ENCODE measurements at places on chromosomes 12 and 14.

- DNase-seq, result no peak
Observed at GRCh38 chr14:76123426-76124225, 28.1 kb upstream of the GPATCH2L start.

GRCh38 chr12:66387117-66387516 lies 84.8 kb downstream of the HELB start:
- DNase-seq, result no peak

DNA sequence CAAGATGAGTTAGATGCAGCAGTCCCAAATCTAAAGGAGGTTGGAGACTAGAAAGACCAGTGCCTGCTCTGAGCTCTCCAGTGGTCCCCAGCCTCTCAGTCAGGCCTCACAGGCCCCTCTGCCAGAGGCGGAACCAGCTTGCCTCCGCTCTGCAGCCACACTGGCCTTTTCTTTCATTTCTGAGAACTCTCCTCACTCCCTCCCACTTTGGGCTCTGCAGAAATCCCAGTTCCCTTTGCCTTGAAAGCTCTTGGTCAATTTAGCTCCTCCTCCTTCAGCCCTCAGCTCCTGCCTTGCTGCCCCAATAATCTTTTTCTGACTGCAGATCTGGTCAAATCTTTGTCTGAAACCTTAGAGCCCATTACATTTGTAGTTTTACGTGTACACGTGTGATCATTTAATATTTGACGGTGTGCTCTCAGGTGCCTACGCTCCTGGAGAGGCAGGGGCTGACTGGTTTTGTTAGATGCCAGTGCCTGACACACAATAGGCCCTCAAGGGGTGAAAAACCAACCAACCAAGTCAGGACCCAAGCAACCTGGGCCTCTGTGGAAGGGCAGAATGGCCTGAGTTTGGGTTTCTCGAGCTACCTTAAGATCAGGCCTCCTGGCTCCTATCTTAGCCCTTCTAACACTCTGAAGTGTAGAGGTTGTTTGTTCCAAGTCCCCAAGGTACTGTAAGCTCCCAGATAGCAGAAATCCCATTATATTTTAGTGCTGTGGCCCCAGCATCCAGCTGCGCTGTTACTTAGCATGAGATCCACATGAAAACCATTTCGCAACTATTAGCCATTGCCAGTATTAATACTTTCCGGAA lies 1.1 kb upstream of the NUDT4 start:
- DNase-seq, result no peak

DNA sequence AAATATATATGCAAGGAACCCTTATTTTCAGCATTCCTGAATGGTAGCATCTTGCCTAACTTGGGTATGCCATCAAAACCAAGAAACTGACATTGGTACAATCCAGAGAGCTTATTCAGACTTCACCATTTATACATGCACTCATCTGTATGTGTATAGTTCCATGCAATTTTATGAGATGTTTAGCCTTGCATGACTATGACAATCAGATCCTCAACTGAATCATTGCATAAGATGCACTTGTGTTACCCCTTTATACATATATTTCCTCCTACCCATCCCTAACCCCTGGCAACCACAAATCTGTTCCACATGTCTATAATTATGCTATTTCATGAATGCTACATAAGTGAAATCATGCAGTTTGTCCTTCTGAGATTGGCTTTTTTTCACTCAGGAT lies 37.0 kb upstream of the PPFIBP1 start:
- DNase-seq, result no peak

GRCh38 chr12:80219345-80219744 lies 120.0 kb downstream of the OTOGL start:
- DNase-seq, result no peak

- DNase-seq, result peak; percentile 15
Observed at GRCh38 chr12:67449591-67450052, 180.5 kb downstream of the CAND1 start.

- DNase-seq, result no peak
Observed at GRCh38 chr14:87052646-87053225, 940.2 kb downstream of the GALC start.

GRCh38 chr12:62879691-62880090 lies 55.3 kb downstream of the PPM1H start:
- no peak for DNase-seq

DNA sequence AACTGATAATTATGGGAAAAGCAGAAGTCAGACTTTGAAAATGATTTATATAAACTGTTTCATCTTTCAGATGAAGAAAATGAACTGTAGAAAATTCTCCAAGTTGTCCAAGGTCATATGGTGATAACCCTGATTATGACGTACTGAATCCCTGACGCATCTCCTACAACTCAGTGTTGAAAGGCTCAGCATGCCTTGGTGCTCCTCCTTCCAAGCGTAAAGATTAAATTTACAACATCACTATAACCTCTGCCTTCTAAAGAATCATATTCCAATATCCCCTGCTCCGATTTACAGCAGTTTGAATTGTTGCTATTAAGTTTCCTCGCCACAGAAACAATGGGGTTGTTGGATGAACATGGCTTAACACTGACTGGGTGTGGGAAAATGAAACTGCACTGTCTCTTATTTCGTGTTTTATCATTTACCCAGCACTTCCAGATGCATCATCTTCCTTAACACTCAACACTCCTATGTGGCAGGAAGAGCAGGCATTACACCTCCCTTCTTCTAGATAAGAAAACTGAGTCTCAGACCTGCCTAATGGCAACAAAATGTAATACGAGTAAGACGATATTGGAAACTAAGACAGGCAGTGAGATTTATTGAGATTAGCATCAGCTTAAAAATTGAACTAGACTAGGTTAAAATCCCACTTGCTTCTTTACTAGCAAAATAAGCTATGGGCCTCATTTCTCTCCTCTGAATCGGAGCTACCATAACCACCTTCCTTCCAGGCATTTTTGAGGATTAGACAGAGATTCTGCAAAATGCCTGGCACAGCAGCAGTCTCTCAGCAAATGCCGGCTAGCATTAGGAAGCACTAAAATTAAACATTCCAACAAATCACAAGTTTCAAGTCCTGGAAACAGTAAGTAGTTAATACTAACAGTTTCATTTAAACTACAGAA lies 74.2 kb downstream of the PPM1H start:
- DNase-seq, result no peak

GRCh38 chr12:93783832-93784231 lies 106.7 kb downstream of the CRADD start:
- peak; percentile 48 for DNase-seq

GRCh38 chr14:99511421-99512109 lies 30.4 kb downstream of the CCNK start:
- DNase-seq, result no peak

DNA sequence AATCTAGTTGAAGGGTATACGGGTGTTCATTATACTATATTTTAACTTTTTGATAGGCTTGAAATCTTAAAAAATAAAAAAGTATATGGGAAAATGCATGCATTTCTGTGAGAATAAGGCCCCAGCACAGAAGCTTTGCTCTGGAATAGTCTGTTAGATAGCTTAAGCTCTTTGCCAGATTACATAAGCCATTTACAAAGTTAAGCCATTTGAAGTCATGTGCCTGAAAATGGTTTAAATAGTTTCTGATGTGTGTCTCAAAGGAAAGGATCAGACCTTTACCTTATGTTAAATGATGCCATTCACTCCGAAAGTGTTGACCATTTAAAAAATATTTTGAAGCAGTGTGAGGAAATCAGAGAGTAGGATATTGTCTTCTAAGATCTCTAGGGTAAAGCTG lies 51.3 kb downstream of the WASHC4 start:
- DNase-seq, result no peak

- DNase-seq, result peak; percentile 58
Observed at GRCh38 chr12:47744005-47744651, 14.6 kb downstream of the RAPGEF3 start.

DNA sequence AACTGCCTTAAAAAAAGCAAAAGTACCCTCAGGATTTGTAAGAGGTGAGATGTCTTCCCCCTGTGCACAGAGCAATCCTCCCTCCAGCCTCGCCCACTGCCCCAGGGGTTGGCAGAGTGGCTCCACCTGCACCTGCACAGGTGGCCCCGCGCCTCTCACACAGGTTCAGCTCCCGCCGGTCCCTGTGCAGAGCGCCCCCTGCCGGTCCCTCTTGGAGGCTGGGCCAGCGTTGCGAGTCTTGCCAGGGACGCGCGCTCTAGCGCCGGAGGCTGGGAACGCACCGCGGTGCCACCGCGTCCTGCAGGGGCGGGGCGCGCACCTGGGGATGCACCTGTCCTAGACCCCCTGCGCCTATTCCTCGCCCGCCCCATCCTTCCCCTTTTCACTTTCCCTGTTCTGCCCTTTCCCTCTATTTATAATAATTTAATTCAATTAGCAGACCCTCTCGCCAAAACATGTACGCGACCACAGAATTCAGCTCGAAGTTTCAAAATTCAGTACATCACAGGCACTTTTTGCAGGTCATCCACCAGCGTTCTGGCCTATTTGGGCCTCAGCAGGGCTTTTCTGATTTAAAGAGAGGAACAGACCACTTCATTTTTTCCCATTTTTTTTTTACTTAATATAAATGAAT lies 618.6 kb downstream of the AACS start:
- DNase-seq, result no peak

DNA sequence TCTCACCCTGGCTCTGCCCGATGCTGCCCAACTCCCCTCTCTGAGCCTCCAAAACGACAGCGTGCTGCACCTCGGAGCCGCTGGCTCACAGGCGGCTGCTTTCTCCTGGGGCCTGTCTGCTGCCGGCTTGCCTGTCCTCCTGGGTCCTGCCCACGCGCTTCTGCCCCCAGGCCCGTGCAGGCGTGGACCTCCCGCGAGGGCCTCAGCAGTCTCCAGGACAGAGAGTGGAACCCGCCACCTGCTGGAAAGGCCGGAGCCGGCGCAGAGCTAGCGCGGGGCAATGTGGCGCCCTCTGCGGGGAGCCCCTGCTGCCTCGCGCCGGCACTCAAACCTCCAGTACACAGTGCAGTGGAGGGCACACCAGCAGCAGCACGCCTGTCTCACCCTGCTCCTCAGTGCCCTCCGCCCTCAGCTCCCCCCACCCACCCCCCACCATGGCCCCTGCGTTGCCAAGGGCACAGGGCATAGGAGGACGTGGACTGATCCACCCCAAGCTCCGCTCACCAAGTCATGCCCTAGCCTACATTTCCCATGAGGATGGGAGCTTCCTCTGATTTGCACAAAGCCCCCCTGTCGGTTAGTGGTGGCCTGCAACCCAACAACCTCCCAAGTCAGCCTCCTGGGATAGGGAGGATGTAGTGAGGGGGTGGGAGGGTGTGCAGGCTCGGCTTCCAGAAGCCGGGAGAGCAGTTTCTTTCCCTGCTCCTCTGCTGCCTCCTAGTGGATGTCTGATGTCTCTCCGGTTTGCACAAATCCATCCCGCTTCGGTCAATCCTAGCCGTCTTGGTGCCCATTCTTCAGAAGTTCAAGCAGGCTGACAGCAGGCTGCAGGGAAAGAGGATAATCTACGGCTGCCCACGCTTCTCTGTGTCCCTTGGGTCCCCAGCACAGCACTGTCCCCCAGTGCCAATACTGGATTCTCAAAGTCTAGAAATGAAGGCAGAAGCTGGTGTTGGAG lies 25.2 kb downstream of the KRT8 start:
- DNase-seq, result peak; percentile 74

GRCh38 chr12:89636052-89636775 lies 72.4 kb downstream of the ATP2B1 start:
- DNase-seq, result no peak

DNA sequence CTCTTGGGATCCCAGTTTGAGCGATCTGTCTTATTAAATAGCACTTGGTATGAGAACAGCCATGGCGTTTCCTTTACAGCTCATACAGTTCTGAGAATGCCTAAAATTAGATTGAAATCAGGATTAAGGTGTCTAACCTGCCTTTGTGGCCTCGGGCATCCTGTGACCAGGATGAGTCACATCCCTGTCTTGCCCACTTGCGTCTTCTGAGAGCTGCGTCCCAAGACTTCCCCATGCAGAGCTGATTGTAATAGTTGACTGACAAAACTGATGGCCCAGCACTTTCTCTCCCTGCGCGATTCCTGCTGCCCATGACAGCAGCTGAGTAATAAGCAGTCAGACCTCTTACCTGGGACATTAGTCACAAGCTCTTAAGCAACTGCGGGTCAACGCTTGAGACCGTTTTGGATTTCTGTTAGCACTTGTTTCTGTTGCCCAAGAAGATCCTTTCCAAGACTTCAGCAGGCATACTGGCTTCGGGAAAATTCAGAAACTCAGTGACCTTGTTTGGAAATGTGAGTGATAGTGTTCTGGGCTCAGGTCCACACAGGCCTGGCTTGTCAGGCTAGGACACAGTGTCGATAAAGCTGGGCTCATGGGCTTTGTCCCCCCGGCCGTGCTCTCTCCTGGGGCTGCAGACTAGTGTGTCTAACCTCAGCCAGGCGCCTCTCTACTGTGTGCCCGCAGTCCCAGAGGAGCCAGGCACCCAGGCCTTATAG lies 169.9 kb upstream of the HIF1A start:
- peak; percentile 75 for DNase-seq

DNA sequence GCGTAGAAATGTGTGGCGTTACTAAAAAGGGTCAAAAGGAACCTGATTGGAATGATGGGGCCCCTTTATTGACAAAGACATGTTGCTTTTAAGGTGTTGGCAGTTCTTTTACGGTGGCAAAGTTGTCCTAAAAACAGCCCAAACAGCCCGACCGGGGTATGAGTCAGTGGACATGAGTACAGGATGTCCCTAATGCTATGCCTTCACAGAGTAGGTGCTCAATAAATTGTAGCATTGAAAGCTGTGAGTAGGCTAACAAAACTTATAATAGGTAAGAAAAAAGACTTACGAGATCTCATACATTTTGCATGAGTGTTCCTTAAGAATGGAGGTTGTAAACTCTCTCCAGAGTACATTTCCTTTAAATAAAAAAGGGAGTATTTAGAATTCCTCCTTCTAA lies 2.6 kb downstream of the ELK3 start:
- no peak for DNase-seq

DNA sequence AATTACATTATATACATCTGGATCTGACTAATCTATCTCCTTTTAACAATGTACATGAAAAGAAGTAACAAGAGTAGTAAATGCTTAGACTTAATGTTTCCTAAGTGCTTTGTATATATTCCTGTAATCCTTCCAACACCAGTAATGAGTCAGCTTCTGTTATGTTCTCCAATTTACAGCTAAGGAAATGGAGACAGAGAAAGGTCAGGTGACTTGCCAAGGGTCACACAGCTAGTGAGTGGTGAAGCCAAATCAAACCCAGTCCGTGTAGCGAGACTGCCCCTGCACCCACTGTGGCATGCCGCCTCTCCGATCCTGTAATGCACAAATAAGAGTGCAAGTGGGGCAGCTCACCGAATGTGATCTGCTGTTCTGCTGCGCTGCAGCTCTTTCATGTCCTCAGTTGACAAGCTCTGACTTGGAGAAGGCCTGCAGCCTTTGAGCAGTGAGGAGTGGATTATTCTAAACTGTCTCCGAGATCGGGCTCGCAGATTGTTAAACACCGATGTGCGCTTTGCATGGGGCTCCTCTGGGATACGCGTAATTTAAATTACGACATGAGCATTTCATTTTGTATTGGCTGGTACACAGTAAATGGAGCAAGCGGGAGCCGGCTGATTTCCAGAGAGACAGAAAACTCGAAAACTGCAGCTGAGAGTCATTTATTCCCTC lies 65.1 kb upstream of the KTN1 start:
- no peak for DNase-seq

DNA sequence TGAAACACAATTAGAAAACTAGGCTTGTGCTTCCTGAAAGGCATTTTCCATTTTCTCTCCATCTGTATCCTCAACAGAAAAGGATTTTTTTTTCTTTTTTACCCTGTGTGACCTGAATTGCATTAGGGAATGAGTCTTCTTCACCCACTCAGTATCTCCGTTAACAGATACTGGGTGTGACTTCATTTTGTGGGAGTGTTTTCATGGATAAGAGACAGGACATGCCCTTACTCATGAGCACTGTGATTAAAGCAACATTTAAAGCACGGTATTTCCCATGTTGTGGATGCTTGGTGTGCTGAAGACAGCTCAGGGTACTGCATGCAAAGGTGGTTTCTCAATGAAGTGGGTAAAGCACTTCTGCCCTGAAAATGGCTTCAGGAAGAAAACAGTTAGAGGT lies 1397.3 kb upstream of the TMEM132C start:
- no peak for DNase-seq
